GM12864 (cell line): ENCODE measurements at places on chromosomes 4 and X.

DNA sequence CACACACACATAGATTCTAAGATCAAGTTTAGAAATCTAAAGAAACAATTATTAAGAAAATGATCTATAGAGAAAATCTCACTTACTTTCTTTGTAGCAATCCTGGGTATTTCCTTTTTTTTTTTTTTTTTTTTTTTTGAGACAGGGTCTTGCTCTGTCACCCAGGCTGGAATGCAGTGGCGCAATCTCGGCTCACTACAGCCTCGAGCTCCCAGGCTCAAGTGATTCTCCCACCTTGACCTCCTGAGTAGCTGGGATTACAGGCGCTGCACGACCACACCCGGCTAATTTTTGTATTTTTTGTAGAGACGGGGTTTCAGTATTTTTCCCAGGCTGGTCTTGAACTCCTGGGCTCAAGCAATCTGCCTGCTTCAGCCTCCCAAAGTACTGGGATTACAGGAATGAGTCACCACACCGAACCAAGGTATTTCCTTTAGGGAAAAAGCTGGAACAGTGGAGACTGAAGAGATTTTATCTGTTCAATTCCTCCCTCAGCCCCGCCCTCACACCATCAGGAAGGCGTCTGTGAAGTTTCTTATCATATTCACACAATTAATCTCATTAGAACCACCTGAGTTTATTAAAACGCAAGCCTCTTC is at the start of gene TRIML2:
TRIML2 (minus strand) TSS at position 447 of the 599 bp plus-strand sequence. CDS start 4,235 bp downstream, outside the sequence.
- no peak for DNase-seq

DNA sequence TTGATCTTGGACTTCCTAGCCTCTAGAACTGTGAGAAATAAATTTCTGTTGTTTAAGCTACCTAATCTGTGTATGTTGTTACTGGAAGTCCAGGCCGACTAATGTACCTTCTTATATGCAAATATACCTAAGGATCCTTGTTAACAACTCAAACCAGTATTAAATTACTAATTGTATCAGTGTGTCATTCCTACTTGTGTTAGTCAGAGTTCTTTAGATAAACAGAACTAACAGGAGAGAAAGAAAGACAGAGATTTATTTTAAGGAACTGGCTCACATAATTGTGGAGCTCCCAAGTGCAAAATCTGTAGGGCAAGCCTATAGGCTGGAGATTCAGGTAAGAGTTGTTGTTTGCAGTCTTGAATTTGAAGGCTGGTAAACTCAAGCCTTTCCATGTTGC is 120.0 kb downstream of the ADGRL3 start:
- no peak for DNase-seq

- no peak for DNase-seq
These were observed 226.2 kb downstream of the HS6ST2 start for GRCh38 chrX:132732236-132732635.

- no peak for DNase-seq
These were observed 7.3 kb upstream of the DAPP1 start for GRCh38 chr4:99809326-99809725.

- DNase-seq = no peak
These were observed 918 bp upstream of the FGFRL1 start for GRCh38 chr4:1010395-1011021.

- no peak for DNase-seq
These were observed 111.2 kb downstream of the QDPR start for GRCh38 chr4:17400686-17401085.

GRCh38 chr4:67546004-67546356 is 677 bp upstream of the CENPC start:
- no peak for DNase-seq
